Stimulated activated CD8-positive, alpha-beta memory T cell treated with anti-CD3 and anti-CD28 coated beads, Interleukin-4, amount 100 ng/mL, for 48 hours (primary cell): ENCODE measurements at places on chromosomes 12 and 14.

- no peak for DNase-seq
These were observed 42.5 kb upstream of the AKAP6 start for GRCh38 chr14:32286602-32287001.

DNA sequence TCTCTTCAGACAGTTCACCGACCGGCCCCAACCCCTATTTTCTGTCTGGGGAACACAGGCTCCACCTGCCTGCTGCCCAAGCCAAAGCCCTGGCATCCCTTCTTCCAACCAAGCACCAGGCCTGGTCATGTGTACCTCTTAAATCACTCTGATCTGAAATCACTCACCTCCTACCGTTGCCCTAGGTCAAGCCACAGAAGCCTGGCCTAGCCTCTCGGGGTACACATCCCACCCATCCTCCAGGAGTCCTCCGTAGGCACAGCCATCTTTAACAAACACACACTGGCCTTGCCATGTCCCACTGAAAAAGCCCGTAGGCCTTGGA, 81.8 kb downstream of the IRF2BPL start:
- DNase-seq: no peak

GRCh38 chr12:6703631-6704030, 3.0 kb upstream of the PIANP start:
- no peak for DNase-seq

DNA sequence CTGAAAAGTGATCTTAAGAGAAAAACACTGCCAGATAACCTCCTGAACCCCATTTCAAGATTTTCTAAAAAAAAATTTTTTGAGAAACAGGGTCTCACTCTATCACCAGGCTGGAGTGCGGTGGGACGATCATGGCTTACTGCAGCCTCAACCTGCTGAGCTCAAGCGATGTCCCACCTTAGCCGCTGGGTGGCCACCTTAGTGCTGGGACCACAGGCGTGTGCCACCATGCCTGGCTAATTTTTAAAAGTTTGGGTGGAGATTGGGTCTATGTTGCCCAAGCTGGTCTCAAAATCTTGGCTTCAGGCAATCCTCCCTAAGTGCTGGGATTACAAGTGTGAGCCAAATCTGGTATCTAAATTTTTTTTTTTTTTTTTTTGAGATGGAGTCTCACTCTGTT, 3.4 kb downstream of the PNMA1 start:
- no peak for DNase-seq

- DNase-seq: no peak
These were observed 54.4 kb upstream of the PRMT8 start for GRCh38 chr12:3436461-3437065.

DNA sequence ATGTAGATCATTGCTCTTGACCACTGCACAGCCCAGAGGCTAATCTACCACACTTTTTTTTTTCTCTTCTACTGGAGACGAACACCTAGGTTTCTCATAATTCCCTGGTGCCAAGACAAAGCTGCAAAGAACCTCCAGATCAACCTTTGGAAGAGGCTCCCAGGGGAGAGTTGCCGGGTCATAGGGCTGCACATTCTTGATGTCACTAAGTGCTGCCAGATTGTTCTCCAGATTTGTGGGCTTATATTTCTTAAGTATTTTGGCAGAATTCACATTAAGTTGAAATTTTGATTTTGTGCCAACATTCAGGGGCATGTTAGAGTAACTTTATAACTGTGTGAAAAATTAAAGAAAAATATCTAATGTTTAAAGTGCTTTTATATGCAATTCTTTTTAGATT, 13.5 kb upstream of the PDZRN4 start:
- DNase-seq: no peak

- no peak for DNase-seq
These were observed 1.6 kb upstream of the SLC6A13 start for GRCh38 chr12:264269-264668.

DNA sequence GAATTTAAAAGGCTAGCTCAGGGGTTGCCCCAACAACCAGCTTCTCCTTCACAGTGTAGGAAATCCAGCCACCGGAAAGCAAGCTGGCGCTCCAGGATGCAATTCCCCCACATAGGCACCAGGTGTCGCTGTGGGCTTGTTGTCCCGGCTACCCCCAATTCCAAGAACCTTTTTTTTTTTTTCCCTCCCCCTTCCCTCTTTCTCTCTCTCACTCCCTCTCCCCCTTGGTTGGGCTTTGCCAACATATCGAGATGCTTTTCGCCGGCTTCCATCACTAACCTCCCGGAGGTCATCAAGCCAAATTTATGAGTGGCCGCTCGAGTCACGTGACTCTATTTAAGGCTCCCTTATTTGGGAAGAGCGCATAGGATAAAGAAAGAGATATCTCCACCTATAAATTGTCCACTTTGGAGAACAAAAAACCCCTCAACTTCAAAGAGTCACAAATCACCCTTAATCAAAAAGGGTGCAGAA, at the start of gene HOXC5:
HOXC5 (plus strand) TSS at position 424 of the 474 bp plus-strand sequence. CDS start 73 bp downstream, outside the sequence.
- DNase-seq: peak; percentile 82

DNA sequence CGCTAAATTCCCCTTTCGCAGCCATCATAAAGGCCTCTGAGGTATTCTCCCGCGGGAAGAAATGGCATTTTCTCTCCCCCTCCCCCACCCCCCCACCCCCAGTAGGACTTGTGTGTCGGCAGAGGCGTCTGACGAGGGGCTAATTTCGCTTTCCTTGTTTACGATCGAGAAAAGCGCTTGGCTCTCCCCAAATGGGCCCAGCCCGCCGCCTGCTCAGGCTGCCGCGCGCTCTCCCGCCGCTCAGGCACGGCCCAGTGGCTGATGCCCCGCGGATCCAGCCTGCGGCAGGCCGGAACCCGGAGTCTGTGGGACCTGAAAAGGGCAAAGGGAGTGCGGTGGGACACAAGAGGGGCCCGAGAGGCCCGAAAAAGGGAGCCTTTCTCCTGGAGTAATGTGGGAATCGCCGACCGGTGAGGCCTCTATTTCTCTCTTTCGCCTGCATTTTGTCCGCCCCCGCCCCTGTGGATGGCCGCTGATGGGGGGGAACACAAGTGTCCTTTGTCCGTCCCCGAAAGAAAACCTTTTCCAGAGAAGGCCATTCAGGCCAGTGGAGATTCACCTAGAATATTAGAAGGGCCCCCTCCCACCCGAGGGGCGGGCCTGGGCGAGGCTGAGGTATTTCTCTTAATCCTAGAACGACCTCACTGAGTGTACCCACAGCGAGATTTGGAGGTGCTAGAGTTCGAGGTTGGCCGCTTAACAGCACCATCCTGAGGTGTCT, 9.0 kb upstream of the HOXC6 start:
- DNase-seq: no peak

GRCh38 chr14:23433457-23433856, 2.0 kb downstream of the MYH7 start:
- no peak for DNase-seq

GRCh38 chr14:95442633-95443021, 73.8 kb downstream of the SYNE3 start:
- DNase-seq: peak; percentile 85

DNA sequence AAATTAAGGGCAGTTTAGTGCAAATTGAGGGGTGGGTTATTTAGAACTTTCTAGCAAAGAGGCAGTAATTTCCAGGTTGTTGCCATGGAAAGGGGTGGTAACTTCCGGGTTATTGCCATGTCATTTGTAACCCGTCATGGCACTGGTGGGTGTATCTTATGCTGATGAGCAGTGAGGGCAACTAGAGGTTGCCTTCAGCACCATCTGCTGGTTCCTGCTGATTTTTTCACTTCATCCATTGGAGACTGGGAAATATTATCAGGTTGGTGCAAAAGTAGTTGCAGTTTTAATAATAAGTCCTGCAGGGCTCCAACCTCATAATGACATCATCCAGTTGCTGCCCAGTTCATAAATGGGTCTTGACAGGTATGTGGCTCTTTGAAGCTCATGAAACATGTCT, 24.4 kb upstream of the SERPINA4 start:
- no peak for DNase-seq

GRCh38 chr14:50551877-50552276, 8.1 kb upstream of the ATL1 start:
- DNase-seq: no peak

DNA sequence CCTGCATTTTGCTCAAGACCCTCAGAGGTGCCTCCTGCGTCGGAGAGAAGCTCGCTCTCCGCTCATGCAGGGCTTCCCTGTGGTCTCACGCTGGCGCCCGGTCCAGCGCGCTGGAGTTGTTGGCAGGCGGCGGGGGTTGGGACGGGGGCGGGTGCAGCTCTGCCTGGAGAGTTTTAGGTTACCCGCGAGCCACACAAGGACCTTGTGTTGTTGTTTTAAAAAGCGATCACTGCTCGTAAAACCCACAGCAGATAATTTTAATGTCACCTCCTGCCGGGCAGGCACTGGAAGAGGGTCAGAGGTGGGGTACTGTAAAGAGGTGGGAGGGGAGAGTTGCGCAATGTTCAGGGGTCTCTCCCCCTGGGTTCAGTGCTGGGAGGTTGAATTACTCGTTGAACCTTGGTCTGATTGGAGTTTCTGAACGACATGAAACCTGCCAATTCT, 850 bp downstream of the SMOC1 start:
- no peak for DNase-seq

GRCh38 chr12:32533971-32534590, 134.7 kb downstream of the FGD4 start:
- no peak for DNase-seq

GRCh38 chr12:1650260-1650977, 21.4 kb downstream of the WNT5B start:
- DNase-seq: no peak

- no peak for DNase-seq
These were observed 5.5 kb upstream of the SLC24A4 start for GRCh38 chr14:92317511-92317910.

- DNase-seq: no peak
These were observed 26.2 kb downstream of the GALC start for GRCh38 chr14:87966816-87967215.

DNA sequence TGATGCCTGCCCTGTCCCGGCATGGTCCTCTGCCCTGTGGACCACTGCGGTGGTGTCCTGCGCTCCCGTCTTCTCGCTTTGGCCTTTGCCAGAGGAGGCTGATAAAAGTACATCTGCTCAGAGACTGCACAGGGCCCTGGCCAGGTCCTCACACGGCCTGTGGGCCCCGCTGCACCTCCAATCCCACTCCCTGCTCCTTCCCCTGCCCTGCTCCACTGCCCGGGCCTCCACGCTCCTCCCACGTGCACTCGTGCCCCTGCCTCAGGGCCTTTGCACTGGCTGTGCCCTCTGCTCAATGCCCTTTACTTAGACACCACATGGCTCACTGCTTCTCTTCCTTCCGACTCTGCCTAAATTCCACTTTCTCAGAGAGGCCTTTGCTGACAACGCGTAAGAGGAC, 49.3 kb upstream of the BEGAIN start:
- no peak for DNase-seq

DNA sequence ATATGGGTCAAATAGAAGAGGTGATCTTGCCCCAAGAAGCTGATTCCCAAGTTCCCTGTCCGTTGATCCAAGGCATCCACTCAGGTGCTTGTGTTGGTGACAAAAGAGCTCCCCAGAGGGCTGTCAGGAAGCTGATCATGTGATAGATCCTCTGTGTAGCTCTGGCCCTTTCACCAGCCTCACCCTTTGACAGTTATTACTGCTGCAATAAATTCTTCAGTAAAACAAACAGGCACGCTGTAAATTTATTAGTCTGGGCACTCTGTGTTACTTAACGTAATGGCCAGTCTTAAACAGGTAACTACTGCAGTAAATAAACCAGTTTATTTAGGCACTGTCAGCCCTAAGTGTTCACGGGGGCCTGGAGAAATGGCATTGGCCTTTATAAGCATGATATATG, 473.9 kb downstream of the BCL11B start:
- no peak for DNase-seq

- DNase-seq: no peak
These were observed 1359.5 kb downstream of the AACS start for GRCh38 chr12:126424696-126425095.

- DNase-seq: no peak
These were observed 22.9 kb upstream of the KRT83 start for GRCh38 chr12:52344111-52344510.

- no peak for DNase-seq
These were observed 60.4 kb upstream of the FAR2 start for GRCh38 chr12:29088611-29089219.

DNA sequence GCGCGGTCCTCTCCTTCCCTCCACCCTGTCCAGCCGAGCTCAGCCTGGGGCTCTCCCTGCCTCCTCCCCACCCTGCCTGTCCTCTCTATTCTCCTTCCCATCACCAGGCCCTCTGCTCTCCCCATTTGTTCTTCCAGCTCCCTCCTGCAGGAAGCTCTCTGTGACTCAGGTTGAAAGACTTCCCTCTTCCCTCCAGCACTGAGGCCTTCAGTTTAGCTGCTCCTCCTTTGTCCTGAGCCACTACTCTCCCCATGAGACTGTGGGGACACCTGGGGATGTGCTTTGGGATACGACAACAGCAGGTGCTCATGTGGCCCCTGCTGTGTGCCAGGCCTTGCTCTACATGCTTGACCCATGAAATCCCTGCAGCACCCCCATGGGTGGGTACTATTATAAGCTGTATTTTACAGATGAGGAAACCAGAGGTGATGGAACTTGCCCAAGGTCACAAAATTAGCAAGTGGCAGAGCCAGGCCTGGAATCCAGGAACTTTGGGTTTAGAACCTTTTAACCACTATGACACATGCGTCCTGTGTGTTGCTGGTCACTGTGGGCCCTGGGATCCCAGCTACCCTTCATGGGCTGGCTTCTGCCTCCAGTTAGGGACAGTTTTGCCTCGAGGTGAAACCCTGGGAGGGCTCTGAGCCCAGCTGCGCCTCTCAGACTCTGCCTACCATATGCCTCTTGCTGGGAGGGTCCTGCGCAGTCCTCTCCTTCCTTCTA, 5.5 kb downstream of the KRT80 start:
- no peak for DNase-seq

DNA sequence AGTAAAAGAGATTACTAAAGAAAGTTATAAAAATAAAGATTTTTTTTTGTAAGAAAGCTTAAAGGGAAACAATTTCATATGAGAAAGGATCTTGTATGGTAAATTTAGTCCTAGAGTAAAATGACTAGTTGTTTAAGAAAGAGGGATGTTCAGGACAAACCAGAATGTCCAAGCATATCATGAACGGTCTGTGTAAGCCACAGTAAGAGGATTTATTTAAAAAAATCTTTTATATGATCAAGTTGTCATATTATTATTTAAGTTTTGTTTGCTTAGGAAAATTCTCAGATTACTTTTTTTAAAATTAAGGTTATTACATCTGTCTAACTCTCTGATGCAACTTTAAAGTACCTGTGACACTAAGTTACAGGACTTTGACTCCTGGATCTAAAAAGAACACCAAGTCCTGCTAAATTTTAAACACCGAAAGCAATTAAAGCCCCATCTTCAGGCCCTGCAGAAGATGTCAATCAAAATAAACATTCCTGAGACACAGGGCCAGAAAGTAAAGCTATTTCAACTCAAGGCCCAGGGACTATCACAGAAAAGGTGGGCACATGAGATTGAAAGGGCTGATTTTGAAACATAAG, 17.3 kb upstream of the CCDC196 start:
- DNase-seq: no peak

- no peak for DNase-seq
These were observed 18.7 kb upstream of the OASL start for GRCh38 chr12:121057794-121058193.

GRCh38 chr14:32073537-32074189, 3.4 kb upstream of the ARHGAP5 start:
- peak; percentile 32 for DNase-seq

GRCh38 chr12:22800332-22800731, 175.4 kb downstream of the ETNK1 start:
- no peak for DNase-seq
